IMR-90 (cell line): ENCODE measurements at places on chromosomes 11 and 22. TPM values are rescaled to one million over a fixed set of nuclear protein-coding genes. Genes with fewer than 3 reads are reported as not detected.

DNA sequence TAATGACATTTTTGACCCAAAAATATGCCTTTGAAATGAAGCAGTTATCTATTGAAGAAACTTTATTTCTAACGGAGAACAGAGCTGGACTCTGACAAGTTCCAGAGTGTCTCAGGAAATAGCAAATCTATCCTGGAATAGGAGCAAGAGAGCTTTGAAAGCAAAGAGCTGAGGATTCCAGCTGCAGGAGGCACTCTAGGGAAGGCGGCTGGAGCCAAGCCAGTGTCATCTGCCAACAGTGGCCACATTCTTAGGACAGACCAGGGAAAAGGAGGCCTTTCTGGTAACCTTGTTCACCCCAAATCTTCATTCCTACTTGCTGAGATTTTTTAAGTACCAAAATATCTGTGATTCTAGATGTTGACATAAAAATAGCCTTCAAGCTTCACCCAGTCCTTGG lies 493.5 kb upstream of the B3GAT1 start:
- no peak for DNase-seq

DNA sequence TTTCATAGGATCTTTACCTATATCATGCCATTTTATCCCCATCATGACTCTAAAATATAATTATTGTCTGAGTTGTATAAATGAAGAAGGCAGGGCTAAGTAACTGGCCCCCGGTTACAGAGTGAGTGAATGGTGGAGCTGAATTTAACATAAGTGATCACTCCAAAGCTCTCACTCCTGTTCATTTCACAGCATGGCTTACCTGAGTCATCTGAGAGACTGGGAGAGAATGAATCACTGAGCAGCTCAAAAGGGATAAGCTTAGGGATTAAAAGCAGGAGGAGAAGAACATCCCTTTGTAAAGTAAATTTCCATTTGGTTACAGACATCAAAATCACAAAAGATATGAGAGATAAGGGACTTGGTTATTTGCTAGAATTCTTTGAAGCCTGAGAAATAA lies 294.0 kb upstream of the CTSC start:
- DNase-seq = peak; percentile 51

The SCGB2A2 gene
- not detected in 2 replicates for total RNA-seq

- DNase-seq = peak; percentile 25
Measured at GRCh38 chr11:132114185-132114584, 743.8 kb downstream of the NTM start.

DNA sequence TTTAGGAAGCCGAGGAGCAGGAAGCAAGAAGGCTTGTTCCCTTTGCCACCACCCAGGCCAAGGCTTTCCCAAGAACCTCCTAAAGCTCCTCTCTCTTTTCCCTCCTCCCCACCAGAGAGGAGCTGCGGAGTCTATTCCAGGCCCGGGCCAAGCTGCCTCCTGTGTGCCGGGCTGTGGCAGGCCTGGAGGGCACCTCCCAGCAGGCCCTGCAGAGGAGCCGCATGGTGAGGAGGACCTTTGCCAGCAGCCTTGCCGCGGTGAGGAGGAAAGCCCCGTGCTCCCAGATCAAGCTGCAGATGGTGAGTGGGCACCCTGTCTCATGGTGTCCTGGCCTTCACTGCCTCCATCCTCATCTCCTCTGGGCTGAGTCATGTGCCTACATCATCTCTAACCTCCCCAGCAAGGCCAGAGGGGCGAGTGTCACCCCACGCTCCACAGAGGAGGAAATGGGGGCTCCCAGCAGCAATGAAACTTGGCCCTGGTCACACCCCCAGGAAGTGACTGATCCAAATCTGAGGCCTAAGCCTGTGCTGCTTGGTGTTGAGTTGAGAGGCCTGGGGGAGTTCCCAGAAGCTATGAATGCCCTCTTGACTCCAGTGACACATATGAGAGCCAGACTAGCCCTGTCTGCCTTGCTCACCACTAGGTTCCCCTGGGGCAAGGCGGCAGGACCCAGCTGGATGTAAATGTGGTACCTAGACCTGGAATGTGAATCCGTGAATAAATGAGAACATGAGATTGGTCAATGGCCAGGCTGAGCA lies 104.2 kb downstream of the MYO18B start:
- DNase-seq = no peak

GRCh38 chr22:19879643-19879991 lies 24.9 kb upstream of the GNB1L start:
- DNase-seq = no peak

The IL17REL gene
- total RNA-seq = not detected in 2 replicates

The SPINDOC gene
- total RNA-seq = 10.0 and 11.9 TPM in 2 replicates

GRCh38 chr11:126607374-126607773 lies 251.9 kb downstream of the ST3GAL4 start:
- DNase-seq = peak; percentile 66

The CARD16 gene
- 7.9 and 23.3 TPM in 2 replicates for total RNA-seq

The CCDC83 gene
- total RNA-seq = not detected in 2 replicates

DNA sequence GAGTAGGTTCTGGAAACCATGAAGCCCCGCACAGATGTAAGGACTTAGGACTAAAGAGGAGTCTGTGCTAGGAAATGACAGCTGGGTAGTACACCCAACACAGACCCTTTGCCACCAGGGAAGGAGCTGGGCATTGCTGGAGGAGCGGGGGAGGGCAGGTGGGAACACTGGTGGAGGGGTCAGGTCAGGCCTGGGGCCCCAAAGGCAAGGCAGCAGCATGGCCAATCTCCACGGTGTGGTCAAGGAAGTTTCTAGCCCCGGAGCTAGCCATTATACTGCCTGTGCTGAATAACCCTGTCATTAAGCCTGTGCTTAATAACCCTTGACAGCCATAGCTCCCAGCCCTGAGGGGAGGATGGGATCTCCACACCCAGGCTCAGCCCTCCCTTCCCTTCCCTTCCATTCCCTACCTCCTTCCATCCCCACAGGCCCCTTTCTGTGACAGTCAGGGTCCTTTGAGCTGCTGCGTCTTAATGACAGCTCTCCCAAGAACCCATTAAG lies 2.1 kb downstream of the TMPRSS4 start:
- no peak for DNase-seq

GRCh38 chr22:47154621-47155081 lies 392.2 kb downstream of the TBC1D22A start:
- peak; percentile 82 for DNase-seq

The TRIM64 gene
- total RNA-seq = not detected in 2 replicates

- DNase-seq = peak; percentile 73
Measured at GRCh38 chr22:36470994-36471331, 10.5 kb downstream of the TXN2 start.

GRCh38 chr11:71452199-71453036 lies 585 bp upstream of the NADSYN1 start:
- peak; percentile 35 for DNase-seq

DNA sequence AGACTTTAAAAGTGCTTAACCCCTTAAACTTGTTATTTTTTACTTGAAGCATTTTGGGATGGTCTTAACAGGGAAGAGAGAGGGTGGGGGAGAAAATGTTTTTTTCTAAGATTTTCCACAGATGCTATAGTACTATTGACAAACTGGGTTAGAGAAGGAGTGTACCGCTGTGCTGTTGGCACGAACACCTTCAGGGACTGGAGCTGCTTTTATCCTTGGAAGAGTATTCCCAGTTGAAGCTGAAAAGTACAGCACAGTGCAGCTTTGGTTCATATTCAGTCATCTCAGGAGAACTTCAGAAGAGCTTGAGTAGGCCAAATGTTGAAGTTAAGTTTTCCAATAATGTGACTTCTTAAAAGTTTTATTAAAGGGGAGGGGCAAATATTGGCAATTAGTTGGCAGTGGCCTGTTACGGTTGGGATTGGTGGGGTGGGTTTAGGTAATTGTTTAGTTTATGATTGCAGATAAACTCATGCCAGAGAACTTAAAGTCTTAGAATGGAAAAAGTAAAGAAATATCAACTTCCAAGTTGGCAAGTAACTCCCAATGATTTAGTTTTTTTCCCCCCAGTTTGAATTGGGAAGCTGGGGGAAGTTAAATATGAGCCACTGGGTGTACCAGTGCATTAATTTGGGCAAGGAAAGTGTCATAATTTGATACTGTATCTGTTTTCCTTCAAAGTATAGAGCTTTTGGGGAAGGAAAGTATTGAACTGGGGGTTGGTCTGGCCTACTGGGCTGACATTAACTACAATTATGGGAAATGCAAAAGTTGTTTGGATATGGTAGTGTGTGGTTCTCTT lies 2.8 kb downstream of the MALAT1 start:
- peak; percentile 56 for DNase-seq

DNA sequence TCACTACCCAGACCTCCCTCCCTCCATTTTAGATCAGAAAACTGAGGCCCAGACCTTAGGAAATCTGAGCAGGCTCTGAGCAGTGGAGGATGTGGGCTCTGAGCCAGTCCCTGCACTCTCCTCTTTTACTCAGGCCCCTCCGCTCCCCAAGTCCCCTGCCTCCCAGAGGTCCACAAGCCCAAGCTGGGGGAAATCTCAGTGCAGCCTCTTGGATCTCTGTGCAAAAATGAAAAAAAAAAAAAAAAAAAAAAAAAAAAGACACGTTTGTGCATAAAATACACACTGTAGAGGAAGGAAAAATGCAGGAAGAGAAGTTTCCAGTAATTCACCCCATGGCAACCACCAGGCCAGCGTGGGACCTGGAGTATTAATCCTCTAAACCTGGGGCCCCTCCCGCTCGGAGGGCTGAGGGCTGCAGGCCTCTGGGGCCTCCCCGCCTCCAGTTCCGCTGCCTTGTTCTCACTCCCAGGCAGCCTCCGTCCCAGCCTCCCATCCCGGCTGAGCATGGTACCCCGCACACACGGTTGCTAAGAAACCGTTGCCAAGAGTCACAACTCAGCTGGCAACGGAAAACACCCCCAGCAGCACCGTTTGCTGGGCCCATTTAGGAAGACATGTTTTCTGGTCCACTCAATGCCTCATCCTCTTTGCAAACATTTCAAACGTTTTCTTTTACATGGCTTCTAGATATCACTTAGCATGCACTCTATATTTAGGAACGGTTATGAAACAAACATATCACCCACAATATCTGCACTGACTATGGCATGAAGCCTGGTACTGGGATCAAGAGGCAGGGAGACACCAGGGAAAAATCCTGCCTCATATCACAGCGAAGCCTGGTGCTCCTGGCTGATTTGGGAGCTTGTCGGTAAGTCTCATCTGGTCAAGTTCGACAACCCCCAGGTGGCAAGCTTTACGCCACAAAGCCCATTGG lies 227.5 kb downstream of the CTTN start:
- DNase-seq = no peak

The PDGFB gene
- total RNA-seq = not detected in 2 replicates

GRCh38 chr11:68128682-68129327 lies 7.6 kb upstream of the CHKA start:
- DNase-seq = peak; percentile 70

The TSSK2 gene
- total RNA-seq = not detected in 2 replicates

GRCh38 chr11:87466223-87466622 lies 428.5 kb downstream of the TMEM135 start:
- DNase-seq = peak; percentile 55

The DCHS1 gene
- total RNA-seq = 1.4 and 1.7 TPM in 2 replicates

DNA sequence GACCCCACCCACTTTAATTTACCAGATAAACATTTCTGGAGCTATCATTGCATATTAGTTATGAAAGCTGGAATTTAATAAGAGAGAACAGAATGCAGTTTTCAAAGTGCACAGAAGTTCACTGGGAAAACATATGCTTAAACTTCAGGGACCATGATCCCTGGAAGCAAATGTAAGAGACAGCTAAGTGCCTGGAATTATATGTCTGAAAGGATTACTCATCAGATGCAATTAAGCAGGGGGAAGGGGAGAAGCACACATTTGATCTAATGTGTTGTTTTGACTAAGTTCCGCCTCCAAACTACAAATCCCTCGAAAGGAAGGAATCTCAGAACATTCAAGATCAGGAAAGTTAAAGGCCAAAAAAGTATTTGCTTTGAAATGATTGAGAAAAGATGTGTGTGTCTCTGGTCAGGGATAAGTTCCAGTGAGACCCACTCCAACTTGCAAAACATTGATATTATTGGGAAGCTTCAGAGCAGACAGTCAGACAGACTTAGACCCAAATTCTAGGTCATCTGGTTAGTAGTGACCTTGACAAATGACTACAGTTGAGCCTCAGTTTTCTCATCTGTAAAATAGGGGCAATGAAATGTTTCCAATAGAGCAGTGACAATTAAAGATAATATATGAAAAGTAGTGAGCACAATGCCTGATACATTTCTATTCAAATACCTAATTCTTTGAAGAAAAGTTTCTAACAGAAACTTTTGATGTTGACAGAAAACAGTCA lies 147.6 kb downstream of the ME3 start:
- peak; percentile 73 for DNase-seq

- no peak for DNase-seq
Measured at GRCh38 chr11:118216621-118217481, 8.0 kb downstream of the JAML start.

The GLB1L2 gene
- under 0.01 TPM in 2 replicates for total RNA-seq

- no peak for DNase-seq
Measured at GRCh38 chr11:65159012-65159411, 11.0 kb upstream of the SPDYC start.

- DNase-seq = no peak
Measured at GRCh38 chr11:109564241-109564640, 142.3 kb downstream of the C11orf87 start.

DNA sequence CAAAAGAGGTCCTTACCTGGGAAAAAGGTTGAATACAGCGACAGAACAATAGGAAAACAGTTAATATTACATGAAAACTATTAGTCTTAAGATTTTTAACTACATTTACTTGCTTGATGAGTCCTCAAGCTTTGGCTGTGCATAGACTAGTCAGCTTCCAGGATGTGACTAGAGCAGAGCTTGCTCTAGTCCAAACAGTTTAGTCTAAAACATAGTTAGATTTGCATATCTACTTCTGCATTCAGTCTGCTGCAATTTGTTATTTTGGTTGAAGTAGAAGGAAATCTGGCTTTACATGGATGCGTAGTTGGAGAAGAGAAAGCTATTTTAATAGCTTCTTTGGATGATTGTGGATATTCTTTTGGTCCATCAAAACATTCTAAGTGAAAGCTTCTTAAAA lies 95.3 kb upstream of the ALKBH3 start:
- DNase-seq = peak; percentile 39

DNA sequence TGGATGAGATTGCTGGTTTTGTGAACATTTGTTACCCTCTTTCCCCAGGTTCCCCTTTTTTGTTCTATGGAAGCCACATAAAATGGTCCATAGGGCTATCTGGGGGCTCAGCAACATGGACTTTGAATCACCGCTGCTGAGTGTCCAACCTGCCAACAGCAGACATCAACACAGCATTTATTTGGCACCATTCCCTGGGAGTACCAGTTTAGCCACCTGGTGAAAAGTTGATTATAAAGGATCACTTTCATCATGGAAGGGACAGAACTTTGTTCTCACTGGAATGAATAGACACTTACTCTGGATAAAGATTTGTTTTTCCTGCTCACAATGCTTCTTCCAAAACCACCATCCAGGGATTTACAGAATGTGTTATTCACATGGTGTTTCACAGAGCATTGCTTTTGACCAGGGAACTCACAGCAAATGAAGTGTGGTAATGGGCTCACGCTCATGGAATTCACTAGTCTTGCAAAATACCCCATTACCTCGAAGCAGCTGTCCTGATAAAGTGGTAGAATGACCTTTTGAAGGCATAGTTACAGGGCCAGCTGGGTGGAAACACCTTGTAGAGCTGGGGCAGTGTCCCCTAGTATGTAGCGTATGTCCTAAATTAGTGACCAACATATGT lies 43.9 kb downstream of the ADM start:
- peak; percentile 84 for DNase-seq

GRCh38 chr11:35525501-35526175 lies at the start of gene PAMR1:
PAMR1 (minus strand) TSS chr11:35525616; CDS start chr11:35525585, 31 bp downstream.
- peak; percentile 90 for DNase-seq
